ENCODE measurements at places on chromosomes 16 and 17.
A peak's percentile ranks its signal among the peaks of the same experiment; 100 is the strongest.

DNA sequence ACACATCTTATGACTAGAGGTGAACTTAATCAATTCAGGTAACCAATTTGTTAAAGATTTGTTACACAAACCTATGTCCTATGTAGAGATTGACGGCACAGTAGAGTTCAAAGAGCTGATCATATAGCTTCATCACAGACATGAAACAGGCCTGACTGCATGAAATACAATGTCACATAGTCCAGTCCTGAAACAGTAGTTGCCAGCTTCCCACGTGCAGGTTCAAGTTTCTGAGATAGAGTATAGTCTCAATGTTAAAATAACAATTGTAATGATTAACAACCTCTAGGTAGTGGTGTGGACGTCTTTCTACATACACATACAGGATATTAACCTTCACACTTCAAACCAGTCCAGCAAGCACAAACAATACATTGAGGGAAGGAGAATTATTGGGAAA, 640.7 kb upstream of the SOX9 start:
- DNase-seq: no peak

- DNase-seq: no peak
Measured at GRCh38 chr17:72136692-72137091, 15.9 kb downstream of the SOX9 start.

- DNase-seq: no peak
Measured at GRCh38 chr17:37827905-37828650, 83.2 kb upstream of the HNF1B start.

DNA sequence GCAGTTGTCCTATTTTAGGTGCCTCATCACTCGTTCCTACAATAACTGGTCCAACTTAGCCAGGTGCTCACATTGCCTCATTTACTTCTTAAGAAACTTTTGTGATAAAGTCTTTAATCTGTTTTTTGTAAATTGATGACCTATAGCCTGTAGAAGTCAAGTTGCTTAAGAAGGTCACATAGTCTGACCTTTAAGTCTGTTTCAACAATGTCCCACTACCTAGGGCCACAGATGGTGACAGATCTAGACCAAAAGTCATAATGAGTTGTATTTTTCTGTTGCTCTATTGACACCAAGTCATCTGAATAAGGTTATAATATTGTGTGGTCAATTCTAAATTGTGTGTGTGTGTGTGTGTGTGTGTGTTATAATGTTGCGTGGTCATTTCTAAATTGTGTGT, 45.1 kb downstream of the ABCA9 start:
- no peak for DNase-seq

- no peak for DNase-seq
Measured at GRCh38 chr17:7043182-7043496, 753 bp downstream of the SLC16A11 start.

DNA sequence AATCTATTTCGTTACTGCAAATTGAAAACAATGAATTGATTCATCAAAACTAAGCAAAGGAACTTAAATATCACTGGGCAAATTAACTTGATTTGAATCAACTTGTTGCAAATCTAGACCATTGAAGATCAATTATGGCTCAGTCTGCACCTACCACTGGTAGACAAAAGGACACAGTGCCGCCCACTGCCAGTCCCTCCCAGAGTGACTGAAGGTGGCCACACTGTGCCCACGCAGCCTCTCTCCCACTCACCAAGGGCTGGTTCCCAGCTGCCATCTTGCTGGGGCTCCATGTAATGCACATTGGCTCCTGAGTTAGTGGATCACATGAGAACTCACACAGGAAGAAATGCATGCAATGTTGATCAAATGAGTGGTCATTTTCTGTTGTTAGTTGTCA, 78.1 kb downstream of the PLXDC1 start:
- DNase-seq: no peak

DNA sequence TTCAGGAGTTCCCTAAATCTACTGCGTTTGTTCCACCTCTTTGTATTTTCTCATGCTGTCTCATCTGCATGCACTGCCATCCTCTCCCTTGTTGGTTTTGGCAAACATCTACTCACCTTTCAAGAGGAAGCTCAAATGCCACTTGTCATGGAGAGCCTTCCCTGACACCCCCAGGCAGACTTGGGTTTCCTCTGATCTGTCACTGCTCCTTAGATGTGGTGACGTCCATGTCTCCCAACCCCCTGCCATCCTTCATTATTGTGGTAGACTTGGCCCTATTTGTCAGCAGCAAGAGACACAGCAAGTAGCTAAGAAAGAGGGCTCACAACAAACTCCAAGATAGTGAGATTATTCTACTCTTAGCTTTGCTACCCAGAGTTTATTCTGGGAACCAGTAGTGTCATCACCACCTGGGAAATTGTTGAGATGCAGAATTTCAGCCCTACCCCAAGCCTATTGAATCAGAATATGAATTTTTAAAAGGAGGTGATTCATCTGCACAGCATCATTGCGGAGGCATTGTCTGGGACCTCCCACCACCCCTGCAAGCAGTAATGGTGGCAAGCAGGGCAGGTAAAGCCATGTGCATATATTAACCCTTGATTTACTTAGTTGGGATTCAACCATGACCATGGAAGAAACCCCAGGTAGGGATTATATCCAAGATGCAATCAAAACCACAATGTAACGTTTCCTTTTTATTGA, 248.9 kb downstream of the SHISA9 start:
- DNase-seq: no peak

DNA sequence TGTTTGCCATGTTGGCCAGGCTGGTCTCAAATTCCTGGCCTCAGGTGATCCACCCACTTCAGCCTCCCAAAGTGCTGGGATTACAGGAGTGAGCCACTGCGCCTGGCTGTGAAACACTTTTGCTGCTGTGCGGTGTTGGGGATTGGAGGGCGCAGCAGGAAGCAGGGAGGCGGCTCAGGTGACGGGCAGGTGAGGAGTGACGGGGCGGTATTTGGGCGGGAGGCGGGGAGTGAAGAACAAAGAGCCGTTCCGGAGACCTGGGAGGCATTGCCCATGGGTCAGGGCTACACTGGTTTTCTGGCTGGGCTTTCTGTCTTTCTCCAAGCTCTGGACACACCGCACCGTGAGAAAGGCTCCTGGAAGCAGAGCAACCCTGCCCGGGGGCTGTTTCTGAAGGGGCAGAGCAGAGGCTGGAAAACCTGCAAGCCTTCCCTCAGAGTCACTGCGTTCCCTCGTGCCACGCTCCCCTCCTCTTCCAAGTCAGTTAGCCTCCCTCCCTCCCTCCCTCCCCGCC, 22.1 kb downstream of the CRISPLD2 start:
- DNase-seq: peak; percentile 88

- DNase-seq: no peak
Measured at GRCh38 chr17:33090806-33091205, 99.2 kb downstream of the SPACA3 start.

DNA sequence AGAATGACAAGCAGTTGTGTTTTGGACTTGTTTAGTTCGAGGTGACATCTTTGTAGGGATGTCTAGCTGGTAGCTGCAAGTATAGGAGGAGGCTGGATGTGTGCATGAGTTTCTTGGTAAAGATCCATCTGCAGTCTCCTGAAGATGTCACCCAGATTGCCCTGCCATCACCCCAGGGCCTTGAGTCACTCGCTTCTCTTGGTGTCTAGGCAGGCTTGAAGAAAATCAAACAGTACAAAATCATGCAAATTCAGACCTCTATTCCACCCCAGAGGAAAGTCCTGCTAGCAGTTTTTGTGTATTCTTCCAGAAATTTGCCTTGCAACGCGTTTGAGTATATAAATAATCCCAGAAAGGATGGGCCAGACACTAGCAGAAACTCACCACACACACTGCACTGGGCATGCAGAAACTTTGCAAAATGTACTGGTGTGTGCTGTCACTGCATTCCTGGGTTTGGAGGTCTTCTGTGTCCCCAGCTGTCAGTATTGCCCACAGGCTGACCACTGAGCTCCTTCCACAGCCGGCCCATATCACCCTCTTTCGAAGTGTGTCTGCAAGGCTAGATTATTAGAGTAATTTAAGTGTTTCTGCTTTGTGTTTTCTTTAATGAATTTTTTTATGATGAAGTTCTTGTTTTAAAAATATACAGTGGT, 51.5 kb downstream of the TENT4B start:
- DNase-seq: no peak

DNA sequence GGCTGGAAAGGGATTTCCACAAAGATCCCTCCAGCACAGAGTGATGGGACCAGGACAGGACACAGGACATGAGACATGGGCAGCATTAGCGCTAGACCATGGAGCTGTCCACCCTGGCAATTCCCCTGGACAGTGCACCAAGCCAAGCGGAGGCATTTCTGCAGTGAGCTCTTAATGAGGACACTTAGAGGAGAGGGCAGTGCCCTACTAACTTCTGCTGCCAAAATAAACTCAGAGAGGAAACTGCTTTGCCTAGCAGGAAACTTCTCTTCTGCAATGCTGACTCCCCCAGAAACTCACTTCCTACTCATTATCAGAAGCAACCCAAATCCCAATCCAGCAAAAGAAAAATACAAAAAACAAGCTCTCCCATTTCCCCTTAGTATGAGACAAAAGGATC, 119.2 kb downstream of the HS3ST2 start:
- no peak for DNase-seq

Measured in NCI-H2081 (cell line).